ENCODE measurements at places on chromosomes 6 and 20.

DNA sequence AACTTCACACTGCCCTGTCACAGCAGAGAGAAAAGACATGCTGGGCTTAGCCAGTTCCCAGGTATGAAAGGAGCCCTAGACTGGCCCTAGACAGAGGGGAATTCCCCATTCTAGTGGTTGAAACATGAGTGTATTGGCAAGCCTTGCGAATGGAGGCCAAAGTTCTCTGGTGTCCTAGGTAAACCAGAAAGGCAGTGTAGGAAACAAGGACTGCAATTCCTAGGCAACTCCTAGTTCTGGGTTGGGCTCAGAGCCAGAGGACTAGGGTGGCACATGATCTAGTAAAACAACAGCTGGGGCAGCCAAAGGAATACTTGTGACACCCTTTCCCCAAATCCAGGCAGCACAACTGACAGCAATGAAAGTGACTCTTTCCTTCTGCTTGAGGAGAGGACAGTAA, 265.0 kb upstream of the EPHA7 start:
- DNase-seq: no peak

GRCh38 chr6:25181350-25181724, 97.8 kb upstream of the CARMIL1 start:
- no peak for DNase-seq

DNA sequence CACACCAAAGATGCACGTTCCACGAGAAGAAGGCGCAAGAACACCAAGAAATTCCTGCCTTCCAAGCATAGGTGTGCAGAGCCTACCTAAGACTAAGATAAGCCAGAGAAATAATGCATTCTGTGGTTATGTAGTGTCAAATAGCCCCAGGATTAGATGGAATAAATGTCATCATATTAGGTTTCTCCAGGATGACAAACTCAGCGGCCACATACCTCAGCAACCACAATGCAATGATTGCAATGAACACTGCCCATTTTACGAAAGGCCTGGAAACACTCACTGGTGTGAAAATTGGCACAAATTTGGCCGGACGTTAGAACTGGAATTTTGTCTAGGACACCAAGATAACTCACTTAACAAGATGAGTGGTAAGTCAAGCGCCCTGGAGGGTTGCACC, 129.7 kb downstream of the SLC22A3 start:
- DNase-seq: no peak

GRCh38 chr6:24480705-24481104, 8.7 kb downstream of the GPLD1 start:
- no peak for DNase-seq

GRCh38 chr6:113734982-113735381, 122.2 kb upstream of the MARCKS start:
- DNase-seq: peak; percentile 35

DNA sequence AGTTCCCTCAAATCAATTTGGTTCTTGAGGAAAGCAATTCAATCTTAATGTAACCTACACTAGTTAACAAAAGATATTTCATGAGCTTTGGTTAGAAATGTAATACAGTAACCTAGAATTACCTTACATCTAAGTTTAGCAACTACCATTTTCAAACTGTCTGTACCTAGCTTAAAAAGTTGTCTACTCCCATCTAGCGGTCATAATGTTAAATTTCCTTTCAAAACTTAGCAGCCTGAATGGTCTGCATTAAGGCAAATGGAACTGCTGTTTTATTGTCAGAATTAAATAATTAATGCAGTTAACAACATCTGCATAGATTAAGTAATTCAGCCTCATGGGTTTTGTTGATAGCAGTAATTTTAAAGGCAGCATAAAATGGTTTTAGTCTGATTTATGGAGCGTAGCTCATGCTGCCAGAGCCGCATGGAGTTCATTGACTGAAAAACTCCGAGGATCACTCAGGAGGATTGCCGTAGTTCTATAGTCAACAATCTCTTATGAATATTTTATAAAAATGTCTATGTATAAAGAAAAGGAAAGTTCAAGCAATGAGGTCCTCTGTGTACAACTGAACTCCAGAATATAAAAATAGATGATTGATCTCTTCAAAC, 485.4 kb upstream of the MANEA start:
- peak; percentile 59 for DNase-seq

- DNase-seq: no peak
Measured at GRCh38 chr6:22598339-22598738, 29.0 kb downstream of the HDGFL1 start.

DNA sequence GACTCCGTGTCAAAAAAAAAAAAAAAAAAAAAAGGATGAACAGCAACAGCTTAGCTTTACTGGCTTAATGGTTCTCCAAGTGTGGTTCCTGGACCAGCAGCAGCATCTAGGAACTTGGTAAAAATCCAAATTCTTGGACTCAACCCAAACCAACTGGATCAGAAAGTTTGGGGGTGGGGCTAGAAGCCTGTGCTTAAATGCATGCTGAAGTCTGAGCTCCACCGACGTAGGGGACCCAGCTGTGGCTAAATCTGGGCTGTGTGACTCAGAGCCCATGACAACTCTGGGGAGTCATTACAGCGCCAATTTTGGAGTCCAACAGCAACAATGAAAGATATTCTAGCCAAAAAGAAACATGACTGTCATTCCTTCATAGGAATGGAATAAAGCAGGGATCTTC, 13.6 kb upstream of the CHD6 start:
- no peak for DNase-seq

- DNase-seq: peak; percentile 11
Measured at GRCh38 chr6:75098709-75099108, 107.1 kb downstream of the COL12A1 start.

DNA sequence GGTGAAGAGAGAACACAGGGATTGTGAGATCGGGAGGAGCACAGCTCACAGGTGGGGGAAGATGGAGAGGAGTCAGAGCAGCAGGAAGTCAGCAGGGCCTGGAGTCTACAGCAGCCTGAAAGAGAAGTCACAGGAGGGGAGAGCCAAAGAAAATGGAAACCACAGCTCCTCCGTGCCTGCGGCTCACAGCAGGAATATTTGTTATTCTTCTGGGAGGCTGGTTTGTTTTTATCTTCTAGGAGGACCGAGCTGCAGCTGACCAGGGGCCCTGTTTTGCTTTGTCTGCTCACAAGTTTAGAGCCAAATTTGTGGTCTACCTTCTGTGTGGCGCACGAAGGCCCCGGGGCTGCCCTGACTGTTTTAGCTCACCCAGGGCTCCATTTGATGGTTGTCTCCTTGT, 81.8 kb downstream of the CLIC5 start:
- no peak for DNase-seq

- no peak for DNase-seq
Measured at GRCh38 chr6:3249821-3250220, 8.9 kb upstream of the PSMG4 start.

- peak; percentile 76 for DNase-seq
Measured at GRCh38 chr6:136846046-136846445, 23.7 kb downstream of the PEX7 start.

DNA sequence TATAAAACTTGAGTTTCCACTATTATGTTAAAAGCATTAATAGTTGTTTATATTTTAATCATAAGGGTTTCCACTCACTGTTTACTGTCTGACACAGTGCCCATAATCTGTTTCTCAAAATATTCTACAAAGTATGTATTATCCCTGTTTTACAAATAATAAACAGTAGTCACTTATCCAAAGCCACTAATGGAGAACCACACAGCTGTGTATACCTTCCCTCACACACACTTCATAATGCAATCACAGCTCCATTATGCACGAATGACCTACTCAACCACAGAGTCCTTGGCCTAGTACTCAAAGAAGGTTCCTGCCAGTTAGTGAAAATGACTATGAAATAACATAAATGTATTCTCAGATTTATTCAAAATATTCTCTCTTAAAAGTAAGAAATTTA, 103.1 kb downstream of the EPB41L2 start:
- no peak for DNase-seq

- no peak for DNase-seq
Measured at GRCh38 chr6:1535295-1535694, 74.4 kb upstream of the FOXC1 start.

DNA sequence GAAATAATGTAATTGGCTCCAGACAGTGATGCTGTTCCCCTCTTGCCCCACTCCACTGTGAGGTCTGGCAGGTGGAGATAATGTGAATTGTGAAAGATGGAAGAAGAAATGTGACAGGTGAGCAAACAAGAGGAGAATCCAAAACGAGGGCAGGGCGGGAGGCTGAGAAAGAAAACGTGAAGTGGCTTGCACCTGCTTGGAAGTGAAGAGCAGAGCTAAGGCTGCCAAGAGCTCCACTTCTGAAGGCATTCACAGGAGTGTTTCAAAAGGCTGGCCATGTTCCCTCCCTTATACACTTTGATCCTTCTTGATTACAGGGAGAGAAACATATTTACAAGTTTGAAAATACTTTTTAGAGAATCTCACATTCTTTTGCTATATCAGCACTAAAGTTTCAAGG, 359.4 kb downstream of the EPHA7 start:
- no peak for DNase-seq

GRCh38 chr6:168157272-168158212, 78.5 kb upstream of the FRMD1 start:
- no peak for DNase-seq

DNA sequence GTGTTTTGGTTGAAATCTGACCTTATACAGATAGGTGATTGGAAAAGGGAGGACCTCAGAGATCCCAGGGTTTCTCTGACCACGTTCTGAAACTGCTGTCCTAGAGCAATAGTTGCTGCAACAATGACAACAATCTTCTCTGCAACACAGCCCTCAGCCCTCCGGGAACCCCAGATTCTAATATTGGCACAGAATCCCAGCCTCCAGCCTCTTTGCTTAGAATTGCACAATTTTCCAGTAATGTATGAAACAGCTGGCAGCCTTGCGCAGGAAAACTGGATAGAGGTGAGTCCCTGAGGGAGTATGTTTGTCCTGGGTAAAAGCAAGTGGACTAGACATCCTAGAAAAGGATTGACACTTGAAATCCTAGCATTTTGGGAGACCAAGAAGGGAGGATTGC, 30.4 kb upstream of the PNRC1 start:
- DNase-seq: no peak

- DNase-seq: no peak
Measured at GRCh38 chr6:154872542-154873114, 122.5 kb upstream of the TIAM2 start.

DNA sequence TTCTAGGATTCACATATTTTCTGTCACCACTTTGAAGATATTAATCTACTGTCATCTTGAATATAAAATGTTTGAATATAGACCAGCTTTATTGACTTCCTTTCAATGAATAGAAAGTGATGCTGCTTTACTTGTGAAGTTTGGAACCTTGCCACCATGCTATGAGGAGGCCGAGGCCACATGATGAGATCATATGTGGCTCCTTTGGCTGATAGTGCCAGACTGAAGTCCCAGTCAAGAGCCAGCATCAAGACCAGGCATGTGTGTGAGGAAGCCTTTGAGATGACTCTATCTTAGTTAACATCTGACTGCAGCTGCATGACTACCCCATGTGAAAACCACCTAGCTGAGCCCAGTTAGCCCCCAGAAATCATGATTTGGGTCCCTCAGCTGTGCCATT, 169.5 kb downstream of the OTOR start:
- DNase-seq: no peak

DNA sequence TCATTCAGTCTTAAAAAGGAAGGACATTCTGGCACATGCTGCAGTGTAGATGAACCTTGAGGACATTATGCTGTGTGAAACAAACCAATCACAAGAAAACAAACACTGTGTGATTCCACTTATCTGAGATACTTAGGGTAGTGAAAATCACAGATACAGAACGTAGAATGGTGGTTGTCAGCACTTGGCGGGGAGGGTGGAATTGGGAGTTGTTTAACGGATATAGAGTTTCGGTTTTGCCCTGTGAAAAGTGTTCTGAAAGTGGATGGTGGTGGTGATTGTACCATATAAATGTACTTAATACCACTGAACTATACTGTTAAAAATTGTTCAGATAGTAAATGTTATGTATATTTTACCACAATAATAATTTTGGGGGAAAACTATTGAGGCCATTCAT, 18.4 kb downstream of the KAT14 start:
- DNase-seq: no peak

DNA sequence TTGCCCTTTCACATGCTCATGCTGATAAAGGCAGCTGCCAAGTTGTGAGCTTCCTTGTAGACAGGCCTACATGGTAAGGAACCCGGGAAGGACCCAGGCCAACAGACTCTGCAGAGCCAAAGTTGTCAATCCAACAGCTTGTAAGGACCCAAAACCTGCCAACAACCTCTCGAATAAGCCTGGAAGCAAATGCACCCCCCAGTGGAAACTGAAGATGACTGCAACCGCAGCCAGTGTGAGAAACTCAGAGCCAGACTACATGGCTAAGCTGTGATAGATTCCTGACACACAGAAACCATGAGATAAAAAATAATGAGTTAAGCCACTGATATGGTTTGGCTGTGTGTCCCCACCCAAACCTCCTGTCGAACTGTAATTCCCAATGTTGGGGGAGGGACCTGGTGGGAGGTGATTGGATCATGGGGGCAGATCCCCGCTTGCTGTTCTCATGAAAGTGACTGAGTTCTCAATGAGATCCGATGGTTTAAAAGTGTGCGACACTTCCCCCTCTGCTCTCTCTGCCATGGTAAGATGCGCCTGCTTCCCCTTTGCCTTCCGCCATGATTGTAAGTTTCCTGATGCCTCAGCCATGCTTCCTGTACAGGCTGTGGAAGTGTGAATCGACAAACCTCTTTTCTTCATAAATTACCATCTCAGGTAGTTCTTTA, 18.8 kb upstream of the CLPSL2 start:
- peak; percentile 70 for DNase-seq

DNA sequence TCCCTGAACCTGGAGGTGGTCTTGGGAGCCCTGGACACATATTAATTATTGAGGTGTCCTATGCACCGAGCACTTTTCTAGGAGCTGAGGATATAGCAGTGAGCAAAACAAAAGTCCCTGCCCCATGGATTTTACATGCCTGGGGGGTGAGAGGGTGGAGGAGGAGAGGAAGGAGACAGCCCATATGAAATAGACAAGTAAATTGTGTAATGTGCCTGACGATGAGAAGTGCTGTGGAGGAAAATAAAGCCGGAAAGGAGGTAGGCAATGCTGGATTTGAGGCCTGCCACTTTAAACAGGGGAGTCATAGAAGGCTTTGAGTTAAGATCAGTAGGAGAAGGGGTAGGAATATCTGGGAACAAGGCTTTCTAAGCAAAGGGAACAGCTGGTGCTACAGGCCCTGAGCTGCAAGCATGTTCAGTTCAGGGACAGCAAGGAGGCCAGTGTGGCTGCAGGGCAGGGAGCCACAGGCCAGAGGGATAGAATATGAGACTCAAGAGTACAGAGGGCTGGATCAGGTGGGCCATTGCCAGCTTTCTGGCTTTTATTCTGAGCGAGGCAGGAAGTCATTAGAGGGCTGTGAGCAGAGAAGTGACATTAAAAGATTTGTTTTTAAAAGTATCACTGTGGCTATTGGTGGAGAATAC, 19.1 kb upstream of the MYLIP start:
- DNase-seq: no peak

DNA sequence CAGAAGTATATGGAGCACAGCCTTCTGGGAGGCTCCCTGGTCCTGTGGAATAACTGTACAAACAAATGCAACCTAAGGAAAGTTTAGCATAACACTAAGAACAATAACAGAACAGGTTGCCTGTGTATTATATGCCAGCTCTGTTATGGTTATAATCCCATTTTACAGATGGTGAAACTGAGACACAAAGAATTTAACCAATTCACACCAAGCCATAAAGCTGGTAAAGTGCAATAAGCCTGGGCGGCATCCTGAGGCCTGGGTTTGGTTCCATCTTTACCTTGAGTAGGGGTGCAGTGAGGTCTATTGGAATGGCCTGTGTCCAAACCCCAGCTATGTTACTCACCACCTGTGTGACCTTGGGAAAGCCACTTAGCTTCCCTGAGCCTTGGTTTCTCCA, 14.7 kb upstream of the PACSIN1 start:
- no peak for DNase-seq

Measured in NB4 (cell line).